ENCODE measurements at places on chromosomes 2 and 18. TPM values are rescaled to one million over a fixed set of nuclear protein-coding genes. Genes with fewer than 3 reads are reported as not detected.

GRCh38 chr18:1840878-1841277, 730.4 kb downstream of the METTL4 start:
- H3K36me3 ChIP-seq, result no peaks in the 10 kb centered on the region
- DNase-seq, result no peak
- no peak overlapping the region for H3K27ac ChIP-seq
- H3K4me1 ChIP-seq, result no peaks in the 10 kb centered on the region
- H3K27me3 ChIP-seq, result no peaks in the 10 kb centered on the region
- no peak overlapping the region for H3K4me3 ChIP-seq

DNA sequence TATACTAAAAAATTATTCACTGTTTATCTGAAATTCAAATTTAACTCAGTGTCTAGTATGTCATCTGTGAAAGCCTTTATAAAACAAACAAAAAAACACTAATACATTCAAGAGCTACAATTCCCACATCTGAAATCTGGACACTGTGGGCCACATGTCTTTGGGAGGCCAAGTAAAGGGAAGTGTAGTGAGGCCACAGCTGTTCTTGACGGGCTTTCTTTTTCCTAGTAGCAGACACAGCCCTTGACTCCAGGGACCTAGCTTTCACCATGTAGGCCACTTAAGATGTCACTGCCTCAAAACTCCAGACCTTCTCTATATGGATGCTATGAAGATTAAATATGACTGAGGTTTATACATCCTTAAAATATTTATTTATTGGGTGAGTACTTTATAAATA, 91.1 kb downstream of the RBMS1 start:
- no peaks in the 10 kb centered on the region for H3K27me3 ChIP-seq
- H3K36me3 ChIP-seq, result no peaks in the 10 kb centered on the region
- H3K4me1 ChIP-seq, result peaks cover 22% of the 10 kb centered on the region
- H3K4me3 ChIP-seq, result no peak overlapping the region
- H3K27ac ChIP-seq, result peak overlapping the region; percentile 91

DNA sequence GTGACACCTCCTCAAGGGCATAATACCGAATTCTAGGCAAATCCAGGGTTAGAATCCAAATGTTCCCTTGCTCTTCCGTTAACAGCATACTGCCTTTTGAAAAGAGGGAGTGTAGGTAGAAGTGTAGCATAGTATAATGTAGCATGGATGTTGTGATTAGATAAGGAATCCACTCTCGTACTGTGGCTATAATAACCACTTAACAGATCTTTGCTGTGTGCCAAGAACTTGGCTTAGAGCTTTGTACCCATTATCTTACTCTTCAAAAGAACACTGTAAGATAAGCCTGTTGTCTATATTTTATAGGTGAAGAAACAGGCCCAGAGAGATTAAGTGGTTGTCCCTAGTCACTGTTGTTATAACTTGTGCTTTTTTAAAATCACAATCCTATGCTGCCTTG, 24.2 kb downstream of the WDR75 start:
- no peaks in the 10 kb centered on the region for H3K4me1 ChIP-seq
- H3K27ac ChIP-seq, result no peak overlapping the region
- no peak for DNase-seq

GRCh38 chr18:62371436-62371835, 46.3 kb downstream of the TNFRSF11A start:
- H3K4me1 ChIP-seq, result no peaks in the 10 kb centered on the region
- H3K4me3 ChIP-seq, result no peak overlapping the region
- no peak for DNase-seq
- no peaks in the 10 kb centered on the region for H3K36me3 ChIP-seq
- no peak overlapping the region for H3K27ac ChIP-seq

- peaks cover 38% of the 10 kb centered on the region for H3K4me1 ChIP-seq
- H3K27me3 ChIP-seq, result no peaks in the 10 kb centered on the region
- peaks cover 11% of the 10 kb centered on the region for H3K36me3 ChIP-seq
- peak overlapping the region; percentile 98 for H3K4me3 ChIP-seq
- DNase-seq, result no peak
These were observed 2.1 kb downstream of the ATAD2B start for GRCh38 chr2:23924589-23925359.

DNA sequence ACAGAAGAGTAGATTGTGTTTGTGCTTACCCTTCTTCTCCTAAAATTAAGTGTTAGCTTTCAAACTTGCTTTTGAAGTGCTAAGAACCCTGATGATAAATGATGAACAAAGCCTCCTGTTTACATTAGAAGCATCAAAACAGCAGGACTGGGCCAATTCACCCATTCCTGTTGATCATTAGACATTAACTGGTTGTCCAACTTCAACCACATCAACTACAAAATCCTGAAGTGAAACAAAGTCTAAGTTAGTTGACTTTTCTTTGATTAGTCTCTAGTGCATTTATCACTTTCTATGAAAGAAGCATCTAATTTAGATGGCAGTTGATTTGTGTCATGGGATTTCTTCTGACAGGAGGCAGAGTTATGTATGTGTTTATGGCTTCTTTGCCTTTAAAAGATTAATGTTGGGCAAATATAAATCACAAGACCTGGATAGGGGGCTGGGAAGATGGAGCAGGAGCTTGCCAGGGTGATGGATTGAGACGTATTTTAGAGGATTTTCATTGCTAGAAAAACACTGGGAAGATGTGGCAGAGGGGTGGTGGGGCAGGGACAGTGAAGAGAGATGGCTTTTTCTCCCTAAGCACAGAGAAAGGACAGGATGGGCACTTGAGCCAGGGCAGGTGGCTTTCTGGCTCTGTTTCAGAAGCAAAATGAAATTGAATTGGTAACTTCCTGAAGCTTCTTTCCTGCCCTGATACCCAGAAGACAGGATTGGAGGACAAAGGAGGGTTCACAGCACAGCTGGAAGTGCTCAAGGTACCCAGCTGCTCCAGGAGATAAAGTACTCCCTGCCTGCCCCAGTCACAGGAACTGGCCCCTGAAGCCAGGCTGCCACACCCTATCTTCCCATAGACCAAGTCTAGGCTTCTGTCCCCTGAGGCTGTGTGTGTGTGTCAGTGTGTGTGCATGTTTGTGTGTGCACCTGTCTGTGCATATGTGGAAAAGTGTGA, 20.5 kb downstream of the GYPC start:
- H3K4me1 ChIP-seq, result no peaks in the 10 kb centered on the region
- no peak for DNase-seq
- H3K4me3 ChIP-seq, result no peak overlapping the region
- peaks cover 5% of the 10 kb centered on the region for H3K36me3 ChIP-seq

GRCh38 chr2:86233436-86233835, 34.2 kb downstream of the MRPL35 start:
- no peak overlapping the region for H3K4me3 ChIP-seq
- no peaks in the 10 kb centered on the region for H3K27me3 ChIP-seq
- H3K4me1 ChIP-seq, result no peaks in the 10 kb centered on the region
- H3K27ac ChIP-seq, result no peak overlapping the region

The TSHZ1 gene
- total RNA-seq, result 9.7 TPM

The FAM237A gene
- total RNA-seq, result not detected

The MEP1B gene
- total RNA-seq, result not detected

The SDC1 gene
- total RNA-seq, result 214 TPM
